ENCODE measurements at places on chromosomes 12 and 14. TPM values are rescaled to one million over a fixed set of nuclear protein-coding genes. Genes with fewer than 3 reads are reported as not detected.

The ANKRD33 gene
- total RNA-seq = not detected

The PTPRO gene
- 1.7 TPM for total RNA-seq

GRCh38 chr12:126535971-126536370 is 1470.7 kb downstream of the AACS start:
- no peak for DNase-seq

GRCh38 chr12:21528953-21529352 is 2.9 kb downstream of the SPX start:
- no peak for DNase-seq

The HOXC13 gene
- 4.4 TPM for total RNA-seq

DNA sequence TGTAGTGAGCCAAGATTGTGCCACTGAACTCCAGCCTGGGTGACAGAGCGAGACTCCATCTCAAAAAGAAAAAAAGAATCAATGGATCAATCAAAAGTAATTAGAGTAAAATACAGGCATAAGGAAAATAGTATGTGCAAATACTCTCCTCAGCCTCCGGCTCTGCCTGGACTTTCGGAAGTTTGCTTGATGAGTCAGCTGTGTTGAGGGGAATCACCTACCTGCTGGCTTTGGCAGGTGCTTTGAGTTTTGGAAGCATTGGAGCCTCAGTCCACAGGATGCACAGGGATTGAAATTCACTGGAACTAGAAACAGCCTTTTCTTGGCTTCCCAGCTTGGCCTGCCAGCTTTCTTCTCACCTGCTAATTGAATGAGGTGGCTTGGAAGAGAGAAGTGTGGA is 268.2 kb downstream of the PCNX1 start:
- DNase-seq = no peak

DNA sequence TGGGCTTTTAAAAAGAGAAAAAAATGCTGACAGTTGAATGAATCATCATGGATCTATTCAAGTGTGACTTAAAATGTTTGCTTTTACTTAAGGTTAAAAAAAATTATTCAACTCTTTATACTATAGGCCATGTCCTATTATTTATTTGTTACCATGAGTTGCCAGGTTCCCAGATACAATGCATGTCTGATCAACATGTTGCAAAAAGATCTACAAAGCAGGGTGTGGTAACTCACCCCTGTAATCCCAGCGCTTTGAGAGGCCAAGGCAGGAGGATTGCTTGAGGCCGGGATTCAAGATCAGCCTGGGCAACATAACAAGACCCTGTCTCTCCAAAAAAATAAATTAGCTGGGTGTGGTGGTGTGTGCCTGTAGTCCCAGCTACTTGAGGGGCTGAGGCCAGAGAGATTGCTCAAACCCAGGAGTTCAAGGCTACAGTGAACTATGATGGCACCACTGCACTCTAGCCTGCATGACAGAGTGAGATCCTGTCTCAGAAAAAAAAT is 460.8 kb downstream of the BCAT1 start:
- no peak for DNase-seq

GRCh38 chr14:55583942-55584468 is 4.0 kb downstream of the KTN1 start:
- DNase-seq = no peak

The KRT77 gene
- not detected for total RNA-seq

- no peak for DNase-seq
Observed at GRCh38 chr12:127174881-127175280, 1092.1 kb upstream of the TMEM132C start.

DNA sequence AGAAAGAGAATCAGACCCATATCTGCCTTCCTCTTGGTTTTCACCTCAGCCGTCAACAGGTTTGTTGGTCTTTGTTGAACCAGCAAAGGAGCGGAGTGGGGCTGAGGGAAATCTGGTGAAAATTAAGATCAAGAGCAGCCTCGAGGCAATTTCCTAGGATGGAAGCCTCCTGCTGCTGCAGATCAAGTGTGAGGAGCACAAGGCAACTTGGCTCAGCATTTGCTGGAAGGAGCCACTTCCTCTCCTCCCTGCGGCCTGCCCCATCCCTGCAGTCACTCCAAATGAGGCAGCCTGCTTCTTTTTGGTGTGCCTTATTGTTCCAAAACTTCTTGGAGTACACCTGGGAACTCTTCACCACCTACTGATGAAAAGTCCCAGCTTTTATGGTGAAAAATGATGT is 4.9 kb downstream of the TC2N start:
- DNase-seq = no peak

The DNAH10 gene
- total RNA-seq = 0.17 TPM

DNA sequence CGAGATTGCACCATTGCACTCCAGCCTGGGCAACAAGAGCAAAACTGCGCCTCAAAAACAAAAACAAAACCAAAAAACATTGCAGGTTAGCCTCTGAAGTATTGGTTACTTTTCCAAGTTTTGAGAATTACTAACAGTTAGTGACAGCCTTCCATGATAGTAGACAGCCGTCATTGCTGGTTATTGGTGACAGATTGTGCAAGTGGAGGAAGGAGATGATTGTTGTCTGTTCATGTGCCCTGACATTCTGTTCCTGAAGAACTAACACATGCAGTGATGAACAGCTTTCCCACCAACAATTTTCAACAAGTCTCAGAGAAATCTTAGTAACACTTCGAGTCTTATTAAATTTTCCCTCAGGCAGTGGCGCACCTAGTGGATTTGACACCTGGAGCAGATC is 89.3 kb upstream of the NAP1L1 start:
- DNase-seq = no peak

The TTC9 gene
- total RNA-seq = 0.88 TPM

The SLC17A8 gene
- not detected for total RNA-seq

DNA sequence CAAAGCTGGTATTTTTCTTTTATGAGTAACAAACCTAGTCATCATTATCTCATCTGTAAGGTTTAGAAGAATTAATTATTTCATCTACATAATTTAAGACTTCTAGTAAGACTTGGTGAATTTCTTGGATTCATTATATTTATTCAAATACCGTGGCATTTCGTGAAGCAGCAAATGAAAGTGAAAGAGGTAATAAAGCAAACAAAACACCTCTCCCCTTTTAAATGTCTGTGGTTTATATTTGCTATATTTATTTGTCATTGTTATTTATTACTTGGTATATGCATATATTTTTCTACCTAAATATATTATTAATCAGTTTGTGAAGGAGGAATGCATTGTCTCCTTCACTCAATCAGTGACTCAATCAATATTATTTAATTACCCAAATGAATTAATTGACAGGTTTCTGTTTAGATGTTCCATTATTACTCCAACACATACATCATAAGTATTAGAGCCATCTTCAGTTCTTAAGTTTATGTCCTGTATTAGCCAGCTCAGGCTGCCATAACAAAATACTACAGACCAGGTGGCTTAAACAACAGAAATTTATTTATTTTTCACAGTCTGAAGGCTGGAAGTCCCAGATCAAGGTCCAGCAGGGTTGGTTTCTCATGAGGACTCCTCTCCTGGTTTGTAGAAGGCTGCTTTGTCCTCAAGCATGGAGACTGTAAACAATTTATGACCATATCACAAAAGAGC is 6.6 kb downstream of the CFAP54 start:
- DNase-seq = no peak

GRCh38 chr14:32017587-32017986 is 59.5 kb upstream of the ARHGAP5 start:
- no peak for DNase-seq

- no peak for DNase-seq
Observed at GRCh38 chr12:88982694-88983093, 369.6 kb downstream of the DUSP6 start.

- no peak for DNase-seq
Observed at GRCh38 chr14:32650665-32651064, 288.0 kb upstream of the NPAS3 start.

DNA sequence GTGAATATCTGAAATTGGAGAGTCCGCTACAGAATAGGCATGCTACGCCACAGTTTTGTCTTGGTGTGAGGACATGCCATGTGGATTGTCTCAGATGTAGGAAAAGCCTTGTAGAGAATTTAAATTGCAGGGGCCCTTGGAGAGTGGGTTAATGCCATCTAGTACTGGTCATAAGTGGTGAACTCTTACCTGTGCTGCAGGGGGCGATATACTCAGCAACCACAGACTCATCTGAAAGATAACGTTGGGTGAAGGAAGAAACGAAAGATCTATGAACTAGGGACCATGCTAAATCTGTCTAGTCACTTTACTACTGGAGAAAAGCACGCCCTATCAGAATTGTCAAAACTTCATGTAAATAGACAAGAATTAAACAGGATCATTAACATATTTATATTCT is 33.7 kb upstream of the A2M start:
- DNase-seq = no peak

DNA sequence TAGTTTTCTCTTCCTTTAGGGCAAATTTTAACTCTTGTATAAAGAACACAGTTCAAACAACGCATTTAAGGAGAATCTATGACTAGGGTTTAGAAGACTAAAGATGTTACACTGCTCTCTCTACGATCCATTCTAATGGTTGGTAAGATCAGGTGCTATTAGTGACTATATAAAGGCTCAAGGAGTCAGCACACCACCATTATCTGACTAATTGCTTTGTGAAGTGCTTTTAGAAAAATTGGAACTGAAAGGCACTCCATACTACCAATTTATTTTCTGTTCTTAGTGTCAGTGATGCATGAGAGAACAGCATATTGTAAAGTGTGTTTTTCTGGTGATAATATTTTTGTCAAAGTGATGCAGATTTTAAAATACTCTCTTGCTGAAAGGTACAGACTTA is 136.8 kb downstream of the SYT1 start:
- no peak for DNase-seq

DNA sequence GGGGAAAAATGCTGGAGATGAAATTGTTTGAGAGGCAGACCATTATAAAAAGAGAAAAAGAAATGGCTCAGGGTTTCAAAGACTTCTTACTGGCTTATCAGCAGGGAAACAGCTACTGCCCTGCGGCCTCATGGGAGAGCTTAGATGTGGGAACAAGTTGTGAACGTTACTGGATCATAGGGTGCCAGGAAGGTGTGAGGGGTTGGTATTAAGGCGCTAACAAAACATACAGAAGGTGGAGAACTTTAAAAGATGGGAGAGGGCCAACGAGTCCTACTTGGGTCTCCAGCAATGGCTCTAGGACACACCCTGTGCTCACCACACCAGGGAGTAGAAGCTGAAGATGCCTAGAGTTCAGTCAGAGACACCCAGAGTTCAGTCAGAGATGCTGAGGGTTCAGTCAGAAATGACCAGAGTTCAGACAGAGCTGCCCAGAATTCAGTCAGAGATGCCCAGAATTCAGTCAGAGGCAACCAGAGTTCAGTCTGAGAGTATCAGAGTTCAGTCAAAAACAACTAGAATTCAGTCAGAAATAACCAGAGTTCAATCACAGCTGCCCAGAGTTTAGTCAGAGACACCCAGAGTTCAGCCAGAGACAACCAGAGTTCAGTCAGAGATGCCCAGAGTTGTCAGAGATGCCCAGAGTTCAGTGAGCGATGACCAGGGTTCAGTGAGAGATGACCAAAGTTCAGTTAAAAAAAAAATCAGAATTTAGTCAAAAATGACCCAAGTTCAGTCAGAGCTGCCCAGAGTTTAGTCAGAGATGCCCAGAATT is 1103.6 kb downstream of the BCL11B start:
- DNase-seq = no peak

GRCh38 chr12:19093218-19093617 is 36.3 kb upstream of the PLEKHA5 start:
- peak; percentile 17 for DNase-seq

DNA sequence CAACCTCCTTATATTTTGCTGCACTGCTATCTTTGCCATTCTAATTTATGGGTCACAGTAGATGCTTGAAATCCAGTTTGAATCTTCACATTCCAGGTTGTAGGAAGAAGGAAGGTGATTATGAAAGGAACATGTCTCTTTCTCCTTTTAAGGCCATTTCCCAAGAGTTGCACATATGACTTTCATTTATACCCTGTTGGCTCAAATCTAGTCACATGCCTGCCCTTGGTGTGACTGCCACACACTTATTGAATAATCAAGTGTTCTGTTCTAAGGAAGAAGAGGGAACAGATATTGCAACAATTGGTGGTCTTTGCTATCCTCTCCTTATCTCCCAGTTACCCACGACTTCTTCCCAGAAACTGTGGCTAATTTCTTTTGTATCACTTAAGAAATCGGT is 404.3 kb downstream of the TMEM117 start:
- DNase-seq = no peak

GRCh38 chr14:94548999-94549985 is 11.9 kb upstream of the SERPINA4 start:
- no peak for DNase-seq

The NEUROD4 gene
- not detected for total RNA-seq

DNA sequence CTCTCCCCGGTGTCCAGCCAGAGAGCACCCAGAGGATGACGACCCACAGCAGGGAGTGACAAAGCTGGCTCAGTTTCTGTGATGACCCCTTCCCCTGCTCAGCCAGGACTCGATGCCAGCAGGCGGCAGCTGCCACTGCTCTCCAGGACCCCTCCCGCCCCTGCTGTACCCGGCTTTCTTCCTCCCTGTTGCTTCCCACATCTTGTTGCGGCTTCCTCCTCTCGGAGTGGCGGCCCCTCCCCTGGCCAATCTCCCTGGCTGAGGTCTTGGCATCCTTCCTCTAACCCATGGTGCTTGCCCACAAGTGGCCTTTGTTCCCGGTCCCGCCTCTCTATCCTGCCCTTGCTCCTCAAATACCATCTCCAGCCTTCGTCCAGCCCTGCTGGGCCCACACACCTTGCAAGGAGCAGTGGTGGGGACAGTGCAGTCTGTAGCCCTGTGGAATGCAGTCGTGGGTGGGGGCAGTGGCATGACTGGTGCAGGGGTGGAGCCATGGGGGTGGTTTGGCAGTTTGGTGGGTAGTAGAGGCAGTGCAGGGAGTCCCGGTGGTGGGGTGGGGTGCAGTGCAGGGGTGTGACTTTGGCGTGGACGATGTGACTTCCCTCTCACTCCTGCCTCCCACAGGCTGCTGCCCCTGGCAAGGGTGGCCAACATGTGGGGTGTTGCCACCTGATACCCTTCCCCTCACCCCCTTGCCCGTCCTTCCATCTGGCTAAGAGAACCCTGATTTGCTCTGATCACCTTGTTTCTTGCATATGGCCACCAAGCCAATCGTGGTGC is 16.3 kb upstream of the BEGAIN start:
- DNase-seq = no peak

GRCh38 chr12:91381309-91381804 is 198.7 kb upstream of the DCN start:
- DNase-seq = peak; percentile 24

DNA sequence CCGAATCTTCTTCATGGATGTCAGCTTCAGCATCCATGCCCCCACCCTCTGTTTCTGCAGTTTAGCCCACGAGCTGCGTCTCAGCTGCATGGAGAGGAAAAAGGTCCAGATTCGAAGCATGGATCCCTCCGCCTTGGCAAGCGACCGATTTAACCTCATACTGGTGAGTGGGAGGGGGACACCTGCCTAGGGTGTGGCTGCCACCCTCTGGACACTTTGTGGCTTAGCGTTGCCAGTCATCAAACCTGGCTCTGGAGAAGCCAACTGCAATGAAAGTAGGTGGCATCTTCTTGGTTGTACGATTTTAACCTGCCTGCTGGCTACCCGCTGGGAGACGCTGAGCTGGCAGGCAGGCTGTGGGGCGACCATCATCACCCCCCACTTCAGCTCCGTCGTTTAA is 16.7 kb downstream of the DCAF4 start:
- no peak for DNase-seq

The STYK1 gene
- 3.3 TPM for total RNA-seq
